ENCODE measurements at places on chromosomes 2 and 18.
A peak's percentile ranks its signal among the peaks of the same experiment; 100 is the strongest.

GRCh38 chr2:18820966-18821365, 231.6 kb upstream of the NT5C1B start:
- no peak for DNase-seq

DNA sequence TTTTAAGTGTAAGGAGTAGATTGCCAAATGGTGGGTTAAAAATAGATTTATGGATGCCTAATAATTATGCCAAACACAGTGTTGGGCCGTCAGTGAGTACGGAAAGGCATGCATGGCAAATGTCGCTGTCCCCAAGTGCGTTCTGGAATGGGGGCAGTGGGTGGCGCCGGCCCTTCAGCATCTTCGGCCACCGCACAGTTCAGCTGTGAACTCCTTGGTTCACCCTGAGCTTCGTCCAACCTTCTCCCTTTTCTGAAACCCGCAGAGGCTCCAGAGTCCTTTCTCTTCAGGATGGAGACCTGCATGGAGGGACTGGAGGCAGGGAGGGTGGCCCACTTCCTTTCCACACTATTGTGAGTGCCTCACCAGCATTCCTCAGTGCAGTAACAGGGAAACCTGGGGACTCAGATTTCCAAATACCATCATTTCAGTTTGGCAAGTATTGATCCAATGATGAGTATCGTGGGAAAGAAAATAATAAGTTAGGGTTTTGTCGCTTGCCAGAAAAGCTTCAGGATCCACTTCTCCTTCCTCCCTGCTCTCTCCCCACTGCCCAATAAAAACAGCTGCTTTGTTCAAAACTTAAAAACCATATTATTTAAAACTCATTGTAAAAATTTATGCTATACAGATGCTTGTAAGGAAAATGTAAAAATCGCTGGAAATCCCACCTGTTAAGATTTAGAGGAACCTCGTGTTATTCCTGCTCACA, 74.6 kb upstream of the TXNDC2 start:
- no peak for DNase-seq

DNA sequence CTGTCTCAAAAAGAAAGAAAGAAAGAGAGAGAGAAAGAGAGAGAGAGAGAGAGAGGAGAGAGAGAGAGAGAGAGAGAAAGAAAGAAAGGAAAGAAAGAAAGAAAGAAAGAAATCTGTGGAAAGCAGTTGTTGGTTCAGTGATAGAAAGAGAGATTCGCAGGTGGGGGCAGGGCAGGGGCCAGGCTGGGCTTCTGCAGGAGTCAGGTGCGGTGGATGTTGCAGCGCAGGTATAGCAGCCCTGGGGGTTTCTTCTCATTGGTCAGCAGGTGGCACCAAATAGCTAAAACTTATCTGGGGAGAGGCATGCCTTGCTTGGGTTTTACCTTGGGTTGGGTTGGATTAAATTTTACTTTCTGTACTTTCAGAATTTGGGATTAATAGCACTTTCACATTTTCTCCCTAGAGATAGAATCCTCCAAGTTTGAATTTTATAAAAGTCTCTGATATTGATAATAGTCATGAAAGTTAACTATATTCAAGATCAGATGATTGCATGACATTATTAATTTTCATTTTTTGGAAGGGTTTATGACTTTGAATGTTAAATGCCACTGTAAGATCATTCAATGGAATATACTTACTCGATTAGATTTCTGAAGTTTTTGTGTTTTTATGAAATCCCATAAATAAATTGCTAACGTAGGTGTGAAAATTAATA, 66.6 kb downstream of the SPTBN1 start:
- peak; percentile 23 for DNase-seq

DNA sequence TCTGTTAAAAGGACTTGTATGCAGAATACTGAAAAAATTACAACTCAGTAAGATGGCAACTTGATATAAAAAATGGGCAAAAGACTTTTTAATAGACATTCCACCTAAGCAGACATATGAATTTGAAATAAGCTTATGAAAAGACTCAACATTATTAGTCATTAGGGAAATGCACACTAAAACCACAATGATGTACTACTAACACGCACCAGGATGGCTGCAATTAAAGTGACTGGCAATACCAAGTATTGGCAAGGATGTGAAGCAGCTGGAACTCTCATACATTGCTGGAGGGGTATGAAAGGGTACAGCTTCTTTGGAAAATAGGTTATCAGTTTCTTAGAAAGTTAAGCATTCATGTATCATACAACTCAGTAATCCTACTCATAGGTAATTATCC, 3.2 kb upstream of the ENOSF1 start:
- DNase-seq, result no peak

DNA sequence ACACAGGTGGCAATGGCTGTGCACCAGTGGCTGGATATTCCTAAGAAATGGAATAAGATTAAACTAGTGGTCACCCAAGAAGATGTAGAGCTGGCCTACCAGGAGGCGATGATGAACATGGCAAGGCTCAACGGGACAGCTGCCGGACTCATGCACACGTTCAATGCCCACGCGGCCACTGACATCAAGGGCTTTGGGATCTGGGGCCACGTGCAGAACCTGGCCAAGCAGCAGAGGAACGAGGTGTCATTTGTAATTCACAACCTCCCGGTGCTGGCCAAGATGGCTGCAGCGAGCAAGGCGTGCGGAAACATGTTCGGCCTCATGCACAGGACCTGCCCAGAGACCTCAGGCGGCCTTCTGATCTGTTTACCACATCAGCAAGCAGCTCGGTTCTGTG, 190.8 kb downstream of the FTCDNL1 start:
- DNase-seq, result no peak

GRCh38 chr2:105460048-105460732, 61.3 kb upstream of the FHL2 start:
- no peak for DNase-seq

- no peak for DNase-seq
These were observed 65.0 kb upstream of the NYAP2 start for GRCh38 chr2:225334514-225334913.

GRCh38 chr2:19132967-19133366, 225.5 kb downstream of the OSR1 start:
- DNase-seq, result no peak

DNA sequence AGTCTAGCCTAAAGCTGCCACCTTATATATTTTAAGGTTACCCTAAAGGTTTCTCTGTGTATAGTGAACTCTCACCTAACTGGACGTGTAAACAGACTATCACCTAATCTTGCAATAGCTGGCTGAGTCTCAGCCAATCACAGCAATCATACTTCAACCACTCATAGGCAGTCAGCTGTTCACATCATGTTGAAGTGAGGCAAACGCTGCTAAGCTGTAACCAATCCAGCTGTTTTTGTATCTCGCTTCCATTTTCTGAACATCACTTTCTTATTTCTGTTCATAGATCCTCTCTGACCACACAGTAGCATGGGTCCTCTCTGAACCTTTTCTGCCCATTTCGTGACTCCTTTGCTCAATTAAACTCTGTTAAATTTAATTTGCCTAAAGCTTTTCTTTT, 468.2 kb upstream of the POU3F3 start:
- DNase-seq, result no peak

- no peak for DNase-seq
These were observed 43.2 kb downstream of the TSHZ1 start for GRCh38 chr18:75253784-75254183.

- DNase-seq, result no peak
These were observed 58.8 kb upstream of the FZD5 start for GRCh38 chr2:207828361-207829057.

GRCh38 chr18:46510386-46510785, 146.6 kb downstream of the LOXHD1 start:
- no peak for DNase-seq

- DNase-seq, result no peak
These were observed 23.4 kb upstream of the FAM110C start for GRCh38 chr2:69366-70344.

- DNase-seq, result no peak
These were observed 144.0 kb downstream of the TMEM17 start for GRCh38 chr2:62361964-62362363.

- no peak for DNase-seq
These were observed 4.8 kb downstream of the IL1F10 start for GRCh38 chr2:113072584-113072983.

DNA sequence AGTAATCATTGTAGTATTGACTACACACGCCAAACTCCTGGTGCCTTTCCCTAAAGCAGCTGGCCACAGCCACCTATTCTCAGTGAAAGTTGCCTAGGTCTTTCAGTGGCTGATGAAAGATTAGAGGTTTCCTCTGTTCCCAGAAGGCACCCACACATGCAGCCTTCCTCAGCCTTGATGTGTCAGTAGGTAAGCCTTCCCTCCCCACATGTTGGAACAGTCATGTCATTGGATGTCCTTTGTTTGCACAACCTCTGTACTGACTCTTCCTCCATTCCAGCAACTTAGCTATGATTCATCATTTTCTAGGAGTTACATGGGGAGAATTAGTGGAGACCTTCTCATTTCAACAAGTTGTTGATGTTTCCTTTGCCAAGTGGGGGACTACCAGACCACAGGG, 630.8 kb upstream of the SLC39A10 start:
- no peak for DNase-seq

DNA sequence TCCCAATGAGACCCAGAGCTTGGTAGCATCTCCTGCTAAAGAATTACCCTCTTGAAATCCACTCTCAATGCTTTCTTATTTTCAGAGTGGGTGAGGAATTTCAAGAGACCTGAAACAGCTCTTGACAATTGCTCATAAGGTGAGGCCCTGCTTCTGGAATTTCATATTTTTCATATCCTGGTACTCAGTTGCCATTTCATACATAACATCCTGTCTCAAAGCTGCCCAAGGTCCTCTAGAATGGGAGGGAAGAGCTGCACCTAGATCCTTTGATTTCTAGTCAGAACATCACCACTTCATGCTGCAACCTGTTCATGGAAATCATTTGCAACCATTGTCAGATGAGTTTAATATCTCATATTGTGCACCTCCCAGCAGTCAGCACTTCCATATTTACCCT, 404.8 kb upstream of the GALNT5 start:
- no peak for DNase-seq

DNA sequence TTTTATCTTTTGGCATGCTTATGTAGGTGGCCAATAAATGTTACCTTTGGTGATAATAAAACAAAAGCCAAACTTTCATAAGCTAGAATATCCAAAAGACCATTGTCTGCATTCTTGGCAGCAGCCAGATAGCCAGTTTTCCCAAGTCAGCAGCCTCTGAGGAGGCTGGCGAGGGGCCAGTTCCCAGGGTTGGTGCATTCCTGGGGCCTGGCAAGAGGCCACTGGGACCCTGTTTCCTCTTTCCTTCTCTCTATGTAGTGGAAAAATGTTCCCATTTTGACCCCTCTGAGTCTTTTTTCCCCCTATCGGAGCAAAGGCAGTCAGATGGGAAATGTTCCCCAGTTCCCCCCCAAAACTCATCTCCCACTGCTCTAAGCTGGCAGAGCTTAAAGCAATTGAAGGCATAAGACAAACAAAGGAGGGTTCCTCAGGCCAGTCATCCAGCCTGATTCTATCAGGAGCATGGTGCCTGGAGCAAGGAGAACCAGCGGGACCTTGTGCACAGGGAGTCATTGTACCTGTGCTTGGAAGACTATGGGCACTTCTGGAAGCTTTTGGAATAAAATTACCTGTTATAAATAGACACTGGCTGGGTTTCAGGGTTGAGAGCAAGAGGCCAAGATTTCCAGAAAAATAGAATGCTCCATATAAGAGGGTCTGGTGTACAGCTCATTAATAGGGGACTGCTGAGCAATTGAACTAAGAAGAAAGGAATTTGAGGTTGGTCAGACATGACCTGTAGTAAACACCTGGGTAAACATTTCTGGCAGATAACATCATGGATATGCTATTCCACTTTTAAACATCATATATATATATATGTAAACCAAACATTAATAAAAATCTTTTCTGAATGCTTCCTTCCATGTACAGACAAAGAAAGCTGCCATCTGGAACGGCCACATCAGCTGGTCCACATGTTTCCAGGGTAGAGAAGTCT, 63.4 kb downstream of the NCKAP5 start:
- DNase-seq, result no peak

- DNase-seq, result no peak
These were observed 39.2 kb upstream of the DARS1 start for GRCh38 chr2:136024616-136025015.

- DNase-seq, result no peak
These were observed 53.2 kb downstream of the CSRNP3 start for GRCh38 chr2:165522719-165523118.

GRCh38 chr18:74407888-74408287, 49.2 kb downstream of the DIPK1C start:
- DNase-seq, result no peak

- DNase-seq, result no peak
These were observed 127.6 kb downstream of the QPCT start for GRCh38 chr2:37471994-37472393.

DNA sequence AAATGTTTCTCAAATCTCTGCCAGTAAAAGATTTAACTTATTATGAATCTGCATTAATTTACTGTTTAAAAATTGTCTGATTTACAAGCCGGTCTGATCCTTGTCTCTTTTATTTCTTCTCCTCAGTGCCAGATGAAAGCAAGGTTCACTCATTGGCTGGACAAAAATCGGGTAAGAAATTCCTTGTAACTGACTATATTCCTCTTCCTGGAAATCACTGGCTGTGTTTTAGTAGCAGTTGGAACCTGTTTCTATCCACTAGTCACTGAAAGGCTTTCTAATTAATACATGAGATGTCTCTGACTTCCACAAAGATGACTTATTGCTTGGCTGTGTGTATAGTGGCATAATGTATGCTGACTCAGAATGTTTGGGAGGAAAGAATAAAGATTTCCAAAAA, 436.6 kb upstream of the NRP2 start:
- DNase-seq, result no peak

DNA sequence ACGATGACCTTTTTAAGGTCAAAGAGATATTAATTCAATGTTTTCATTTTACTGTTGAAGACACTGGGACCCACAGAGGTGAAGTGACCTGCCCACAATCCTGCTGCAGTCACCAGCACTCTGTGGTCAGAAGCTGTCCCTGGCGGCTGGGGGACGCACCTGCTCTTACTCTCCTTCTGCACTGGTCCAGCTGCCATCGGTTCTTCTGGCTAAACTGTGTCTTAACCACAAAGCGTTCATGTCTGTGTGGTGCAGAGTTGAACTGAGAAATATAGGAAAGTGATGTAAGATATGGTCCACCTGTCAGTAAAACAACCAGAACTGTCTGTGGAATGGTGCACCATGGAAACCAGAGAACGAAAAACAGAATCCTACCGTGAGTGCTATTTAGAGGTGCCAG, 44.9 kb upstream of the SMIM21 start:
- DNase-seq, result no peak

- DNase-seq, result no peak
These were observed 9.3 kb downstream of the SP140 start for GRCh38 chr2:230234845-230235244.

- peak; percentile 21 for DNase-seq
These were observed 50.4 kb downstream of the PLEKHA3 start for GRCh38 chr2:178530625-178531142.

Measured in stimulated activated CD8-positive, alpha-beta memory T cell treated with anti-CD3 and anti-CD28 coated beads, Interleukin-2, amount 100 ng/mL, for 48 hours (primary cell).